Stromal cell of bone marrow (primary cell): ENCODE measurements at places on chromosomes 7 and 10.

GRCh38 chr10:94936721-94937120 is 1.7 kb upstream of the CYP2C9 start:
- no peak for DNase-seq

- DNase-seq, result no peak
These were observed 415.8 kb upstream of the SEMA3A start for GRCh38 chr7:84610390-84610789.

DNA sequence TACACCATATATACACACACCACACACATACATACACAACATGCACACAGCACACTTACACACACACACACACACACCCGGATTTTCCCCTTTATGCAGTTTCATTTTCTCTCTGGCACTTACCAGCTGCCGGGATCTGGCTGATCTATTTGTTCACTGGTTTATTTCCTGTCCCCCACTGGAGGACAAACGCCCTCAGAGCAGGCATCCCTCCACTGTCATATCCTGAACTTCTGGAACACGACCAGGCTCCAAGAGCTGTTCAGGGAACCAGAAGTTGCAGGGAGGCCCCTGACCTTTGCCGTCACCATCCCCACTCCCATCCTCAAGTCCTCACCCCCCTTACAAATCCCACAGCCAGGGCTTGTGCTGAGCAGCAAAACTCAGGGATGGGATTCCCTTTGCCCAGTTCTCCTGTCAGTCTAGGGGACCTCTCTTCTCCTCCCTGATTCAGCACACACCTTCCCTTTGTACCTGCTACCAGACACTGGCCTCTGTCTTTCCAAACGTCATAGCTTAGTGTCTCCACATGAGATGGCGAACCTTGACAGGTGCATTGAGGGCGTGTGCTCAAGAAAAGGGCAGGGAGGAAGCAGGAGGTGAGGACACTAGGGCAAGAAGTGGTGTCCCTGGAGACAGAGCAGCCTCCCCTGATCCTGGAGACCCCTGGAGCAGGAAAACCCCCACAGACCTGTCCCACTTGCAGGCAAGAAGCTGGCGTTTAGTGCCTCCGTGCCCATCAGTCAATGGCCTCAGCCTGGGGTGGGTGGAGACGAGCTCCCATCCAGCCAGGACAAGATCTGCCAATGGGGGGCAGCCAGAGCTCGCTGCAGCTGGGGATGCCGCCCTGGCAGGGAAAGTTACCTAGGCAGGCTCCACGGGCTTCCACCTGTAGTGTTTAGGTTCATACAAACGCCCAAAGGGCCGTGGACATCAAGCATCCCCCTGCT is 12.7 kb upstream of the DOCK1 start:
- DNase-seq, result no peak

DNA sequence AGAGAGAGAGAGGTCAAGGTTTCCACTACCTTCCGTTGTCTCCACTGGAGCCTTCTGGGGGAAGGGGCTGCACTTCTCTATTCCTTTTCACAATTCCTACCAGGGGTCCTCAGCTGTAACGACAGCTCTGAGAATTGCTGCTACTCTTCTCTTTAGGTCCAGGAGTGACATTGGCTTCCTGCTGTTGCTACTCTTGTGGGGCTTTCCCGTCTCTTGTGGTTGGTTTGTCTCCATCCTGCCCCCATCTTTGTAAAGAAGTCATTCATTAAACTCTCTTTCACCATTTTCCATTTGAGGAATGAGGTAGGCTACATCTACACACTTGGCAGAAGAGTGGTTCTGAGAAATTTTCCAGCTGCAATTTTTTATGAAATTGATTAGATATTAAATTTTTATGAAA is 238.8 kb upstream of the LYZL1 start:
- no peak for DNase-seq

DNA sequence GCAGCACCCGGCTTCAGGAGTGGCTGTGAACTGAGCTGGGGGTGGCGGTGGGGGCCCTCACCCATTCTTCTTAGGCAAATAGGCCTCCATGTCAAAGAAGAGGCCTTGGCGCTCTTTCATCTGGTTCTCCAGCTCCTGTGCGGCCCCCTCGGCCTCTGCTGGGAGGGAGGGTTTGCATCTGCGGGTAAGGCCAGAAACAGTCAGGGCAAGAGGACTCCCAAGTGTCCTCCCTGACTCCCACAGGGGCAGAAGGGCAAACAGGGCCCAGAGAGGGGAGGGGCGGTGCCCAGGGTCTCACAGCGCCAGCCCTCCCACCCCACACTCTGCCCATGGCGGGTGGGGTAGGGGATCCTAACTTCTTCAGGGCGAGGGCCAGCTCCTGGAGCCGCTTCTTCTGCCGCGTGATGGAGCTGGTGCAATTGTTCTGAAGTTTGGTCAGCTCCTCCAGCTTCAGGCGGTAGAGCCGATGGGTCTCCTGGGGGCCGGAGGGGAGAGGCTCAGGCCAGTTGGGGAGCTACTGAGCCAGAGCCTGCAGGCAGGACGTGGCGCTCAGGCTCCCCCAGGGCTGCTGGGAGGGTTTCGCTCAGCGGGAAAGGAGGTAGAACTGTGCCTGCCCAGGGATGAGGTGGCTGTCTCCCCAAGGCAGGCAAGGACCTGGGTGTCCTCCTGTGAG is 2.2 kb downstream of the TMEM120A start:
- DNase-seq, result no peak

- DNase-seq, result peak; percentile 21
These were observed 122.8 kb downstream of the KAT6B start for GRCh38 chr10:74949034-74949832.

DNA sequence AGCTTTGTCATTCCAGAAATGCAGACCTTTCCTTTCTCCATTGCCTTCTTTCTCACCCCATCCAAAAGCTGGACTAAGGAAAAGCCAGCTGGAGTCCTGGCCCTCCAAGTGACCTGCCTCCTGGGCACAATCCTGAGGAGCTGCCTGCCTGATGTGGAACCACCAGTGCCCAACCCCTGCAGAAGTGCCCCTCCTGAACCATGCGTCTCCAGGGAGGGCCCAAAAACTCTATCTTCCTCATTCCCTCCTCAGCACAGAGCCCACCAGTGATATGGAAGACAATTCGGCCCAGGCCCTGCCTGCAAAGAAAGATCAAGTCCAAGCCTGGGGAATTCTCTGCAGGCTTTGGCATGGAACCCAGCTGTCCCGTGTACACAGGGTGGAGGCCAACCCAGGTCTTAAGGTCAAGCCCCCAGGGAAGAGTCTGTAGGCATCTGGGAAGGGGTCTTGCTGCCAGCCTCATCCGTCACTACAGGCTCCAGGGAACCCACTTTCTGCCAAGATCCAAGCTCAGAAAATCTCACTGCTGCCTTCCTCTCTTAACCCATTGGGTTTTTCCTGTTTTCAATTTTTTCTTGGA is 3.5 kb upstream of the GRID1 start:
- no peak for DNase-seq

- DNase-seq, result no peak
These were observed 244.2 kb downstream of the DPP6 start for GRCh38 chr7:154296443-154296842.

- DNase-seq, result no peak
These were observed 201.4 kb downstream of the TNS3 start for GRCh38 chr7:47380325-47381133.

DNA sequence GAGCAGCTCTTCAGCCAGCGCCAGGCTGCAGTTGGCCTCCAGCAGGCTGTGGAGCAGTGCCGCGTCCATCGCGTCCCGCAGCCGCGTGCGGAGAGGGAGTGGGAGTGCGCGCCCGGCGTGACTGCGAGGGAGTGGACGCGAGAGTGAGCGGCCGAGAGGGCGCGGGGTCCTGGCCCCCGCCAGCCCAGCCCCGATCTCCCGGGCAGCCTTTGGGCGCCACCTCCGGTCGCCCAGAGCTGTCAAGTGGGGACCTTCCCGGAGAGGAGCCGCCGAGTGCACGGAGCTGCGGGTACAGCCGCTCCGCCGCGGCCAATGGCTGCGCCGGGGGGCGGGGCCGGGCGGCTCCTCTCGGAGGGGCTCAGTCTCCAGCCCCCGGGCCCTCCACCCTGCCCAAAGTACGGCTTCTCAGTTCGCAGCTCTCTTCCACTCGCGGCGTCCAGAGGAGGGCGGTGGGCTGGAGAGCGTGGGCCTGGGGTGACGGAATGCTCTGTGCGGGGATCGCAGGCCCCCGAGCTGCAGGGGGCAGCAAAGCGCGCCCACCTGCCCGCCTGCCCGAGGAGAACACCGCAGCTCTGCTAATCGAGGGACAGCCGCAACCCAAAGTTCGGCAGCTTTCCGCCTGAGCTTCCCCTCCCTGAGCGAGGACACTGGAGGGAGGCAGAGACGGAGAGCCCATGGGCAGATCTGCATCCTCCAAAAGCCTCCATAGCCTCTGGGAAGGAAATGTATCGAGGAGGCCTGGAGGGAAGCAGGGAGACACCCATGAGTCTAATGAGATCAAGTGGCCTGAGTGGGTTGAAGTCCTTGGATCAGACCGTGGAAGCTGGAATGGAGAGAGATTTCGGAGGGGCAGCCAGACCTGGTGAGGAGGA is at the start of gene CRHR2:
Gene CRHR2, minus strand, starts transcription at position 245 of the 872 bp plus-strand sequence. Its CDS starts 176 bp downstream, at position 69.
- no peak for DNase-seq

- no peak for DNase-seq
These were observed 332.2 kb downstream of the EXOC4 start for GRCh38 chr7:133584956-133585668.

DNA sequence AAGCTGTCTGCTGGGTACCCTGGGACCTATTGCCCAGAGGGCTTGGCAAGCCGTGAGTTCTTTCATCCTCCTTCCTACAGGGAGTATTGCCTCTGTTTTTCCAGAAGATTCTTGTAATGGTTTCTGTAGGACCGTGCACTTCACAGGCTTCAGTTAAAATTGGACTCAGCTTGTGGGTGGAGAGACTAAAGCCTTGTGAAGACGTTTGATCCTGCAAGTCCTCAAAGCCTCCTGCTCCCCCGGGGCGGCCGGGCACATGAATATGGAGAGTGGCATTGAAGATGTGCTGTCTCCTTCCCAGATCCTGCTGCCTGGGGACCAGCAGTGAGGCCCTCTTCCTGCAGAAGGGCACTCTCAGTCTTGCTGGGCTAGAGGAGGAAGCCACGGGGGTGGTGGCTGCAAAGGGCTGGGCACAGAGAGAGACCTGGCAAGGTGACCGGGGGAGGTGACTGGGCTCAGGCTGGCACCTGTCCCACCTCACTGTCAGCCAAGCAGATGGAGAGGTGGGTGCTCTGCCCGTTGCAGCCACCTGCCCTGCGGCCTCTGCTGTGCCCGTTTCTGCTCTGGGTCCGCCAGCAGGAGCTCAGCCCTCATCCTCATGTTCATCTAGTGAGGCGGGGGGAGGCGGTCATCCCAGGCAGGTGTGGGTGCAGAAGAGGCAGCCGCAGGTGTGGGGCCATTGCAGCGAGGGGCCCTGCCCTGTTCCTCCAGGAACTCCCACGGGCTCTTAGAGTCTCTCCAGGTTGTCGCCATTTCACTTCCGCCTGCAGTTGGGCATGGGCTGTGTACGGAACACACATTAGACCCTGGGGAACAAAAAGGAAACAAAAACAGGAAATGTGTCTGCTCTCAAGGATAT is 55.7 kb downstream of the TMEM209 start:
- DNase-seq, result no peak

DNA sequence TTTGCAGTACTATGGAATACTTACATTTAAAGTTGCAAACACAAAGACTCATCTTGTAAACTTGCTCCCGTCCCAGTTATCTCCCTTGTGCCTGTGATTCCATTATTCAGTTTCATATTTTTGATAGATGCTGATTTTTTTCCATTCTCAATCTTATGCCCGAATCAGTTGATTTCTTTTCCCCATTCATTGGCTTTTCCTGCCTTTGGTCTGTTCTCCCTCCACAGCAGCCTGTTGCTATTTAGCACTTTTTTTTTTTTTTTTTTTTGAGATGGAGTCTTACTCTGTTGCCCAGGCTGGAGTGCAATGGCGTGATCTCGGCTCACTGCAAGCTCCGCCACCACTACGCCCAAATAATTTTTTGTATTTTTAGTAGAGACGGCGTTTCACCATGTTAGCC is 78.0 kb downstream of the ABCC2 start:
- DNase-seq, result no peak

DNA sequence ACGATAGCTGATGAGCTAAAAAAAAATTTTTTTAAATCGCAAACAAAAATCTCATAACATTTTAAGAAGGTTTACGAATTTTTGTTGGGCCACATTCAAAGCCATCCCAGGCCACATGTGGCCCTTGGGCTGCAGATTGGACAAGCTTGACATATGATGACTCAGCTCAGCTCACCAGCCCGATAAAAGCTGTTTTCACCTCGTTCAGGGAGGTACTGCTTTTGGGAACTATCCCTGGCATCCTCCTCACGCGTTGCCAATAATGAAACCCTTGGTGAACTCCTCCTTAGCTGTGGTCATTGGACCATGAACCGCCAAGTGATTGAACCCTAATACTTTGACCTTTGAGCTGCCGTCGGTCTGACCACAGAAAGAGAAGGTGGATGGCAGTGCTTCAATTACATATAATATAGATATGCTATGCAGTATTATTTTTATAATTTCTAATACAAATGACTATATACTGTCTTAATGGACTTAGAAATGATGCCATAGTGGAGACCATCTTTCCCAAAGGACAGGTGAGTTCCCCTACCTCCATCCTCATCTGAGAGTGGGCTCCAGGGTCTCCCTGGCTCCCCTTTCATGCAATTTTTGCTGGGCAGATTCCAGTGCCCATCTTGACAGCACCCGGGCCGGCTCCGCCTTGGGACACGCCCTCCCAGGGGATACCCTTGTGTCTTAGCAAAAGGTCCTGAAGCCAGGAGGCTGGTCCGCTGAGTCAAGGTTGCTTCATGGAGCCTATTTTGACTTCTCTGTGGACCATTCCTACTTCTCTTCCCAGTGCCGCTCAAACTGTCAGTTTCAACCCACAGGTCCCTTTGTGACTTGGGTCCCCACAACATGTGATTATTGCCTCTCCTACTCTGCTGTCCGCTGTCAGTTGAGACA is 707.2 kb downstream of the PARD3 start:
- no peak for DNase-seq

GRCh38 chr10:35182631-35183510 is 56.2 kb downstream of the CREM start:
- DNase-seq, result no peak

DNA sequence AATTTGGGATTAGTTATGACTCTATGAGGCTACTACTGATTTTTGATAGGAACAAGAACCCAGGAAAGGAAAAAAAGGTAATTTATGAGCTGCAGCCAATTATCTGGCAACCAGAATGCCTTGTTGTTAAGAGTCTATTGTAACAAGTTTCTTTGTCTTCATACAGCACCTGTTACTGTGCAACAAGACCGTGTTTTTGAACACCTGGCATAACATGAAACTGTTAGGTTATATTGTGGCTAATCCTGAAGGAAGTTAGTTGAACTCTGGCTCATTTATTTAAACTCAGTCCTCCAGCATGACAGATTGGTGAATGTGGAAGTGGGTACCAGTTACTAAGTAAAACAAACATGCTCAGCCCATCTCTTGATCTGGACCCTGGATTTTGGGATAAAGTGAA is 33.0 kb downstream of the RALA start:
- DNase-seq, result no peak

DNA sequence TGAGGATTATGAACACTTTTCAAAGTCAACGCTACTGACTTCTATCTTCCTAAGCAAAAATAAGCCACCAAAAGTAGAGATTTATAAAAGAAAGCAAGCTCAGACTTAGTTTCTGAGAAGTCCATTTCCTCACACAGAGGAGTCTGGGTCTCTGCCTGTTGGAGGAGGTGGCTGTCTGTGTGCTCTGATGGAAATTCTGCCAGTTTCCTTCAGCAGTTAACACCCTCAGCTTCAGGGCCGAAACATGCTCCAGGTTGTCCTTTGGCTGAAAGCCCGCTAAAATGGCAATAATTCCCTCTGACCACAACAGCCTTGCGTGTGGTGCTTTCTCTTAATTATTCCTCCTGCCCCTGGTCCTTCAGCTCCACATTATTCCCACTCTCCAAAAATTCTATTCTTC is 127.8 kb upstream of the LAMB4 start:
- no peak for DNase-seq

- DNase-seq, result no peak
These were observed 234.3 kb downstream of the LRMDA start for GRCh38 chr10:75665707-75666106.
